ENCODE measurements at places on chromosomes 6 and 20.

DNA sequence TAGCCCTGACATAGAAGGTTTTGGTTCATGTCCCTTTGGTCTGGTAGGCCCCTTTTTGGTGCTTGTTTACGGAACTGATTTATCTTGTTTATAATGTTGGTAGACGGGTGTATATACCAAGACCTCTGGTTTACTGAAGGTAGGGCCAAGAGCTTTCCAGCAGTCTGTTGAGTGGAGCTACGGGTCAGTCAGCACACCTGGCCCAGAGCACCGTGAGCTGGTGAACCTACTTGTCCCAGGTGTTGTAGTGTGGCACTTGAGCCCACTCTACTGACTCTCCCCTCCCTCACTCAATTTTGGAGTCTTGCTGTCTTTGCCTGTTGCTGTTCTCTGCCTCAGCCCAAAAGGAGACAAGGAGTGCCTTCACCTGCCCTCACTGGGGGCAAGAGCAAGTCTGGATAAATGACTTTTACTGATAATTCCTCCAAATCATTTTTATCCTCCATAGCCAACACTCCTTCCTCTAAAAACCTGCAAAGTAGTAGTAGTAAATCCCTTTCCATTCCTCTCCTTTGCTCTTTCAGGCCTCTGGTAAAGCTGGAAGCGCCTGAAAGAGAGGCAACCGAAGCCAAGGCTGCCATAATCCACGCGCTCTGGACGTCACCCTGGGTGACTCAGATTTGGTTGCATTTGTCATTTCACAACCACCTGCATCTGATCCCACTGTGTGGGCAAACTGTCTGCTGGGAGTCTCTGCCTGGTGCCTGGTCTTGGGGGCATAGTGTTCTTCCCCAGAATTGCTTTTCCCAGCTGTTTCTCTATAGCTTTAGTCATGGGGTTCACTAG is 22.2 kb downstream of the RREB1 start:
- DNase-seq: no peak

- peak; percentile 9 for DNase-seq
Measured at GRCh38 chr20:49712996-49713752, 504 bp downstream of the B4GALT5 start.

DNA sequence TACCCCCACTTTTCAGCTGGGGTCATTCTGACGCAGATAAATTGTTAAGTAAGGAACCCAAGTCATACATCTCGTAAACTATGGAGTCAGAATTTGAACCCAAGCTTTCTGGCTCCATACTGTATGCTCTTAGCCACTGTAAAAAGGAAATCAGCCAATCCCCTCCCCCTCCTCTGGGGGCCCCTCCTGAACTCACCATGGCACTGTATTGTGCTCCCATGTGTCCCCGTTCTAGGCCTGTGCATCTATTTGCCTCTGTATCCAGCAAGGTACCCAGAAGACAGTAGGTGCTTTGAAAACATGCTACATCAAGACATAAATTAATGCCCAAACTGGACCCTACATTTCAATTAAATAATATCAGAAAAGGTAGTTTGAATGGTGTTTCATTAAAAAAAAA is 98.5 kb downstream of the PREP start:
- no peak for DNase-seq

DNA sequence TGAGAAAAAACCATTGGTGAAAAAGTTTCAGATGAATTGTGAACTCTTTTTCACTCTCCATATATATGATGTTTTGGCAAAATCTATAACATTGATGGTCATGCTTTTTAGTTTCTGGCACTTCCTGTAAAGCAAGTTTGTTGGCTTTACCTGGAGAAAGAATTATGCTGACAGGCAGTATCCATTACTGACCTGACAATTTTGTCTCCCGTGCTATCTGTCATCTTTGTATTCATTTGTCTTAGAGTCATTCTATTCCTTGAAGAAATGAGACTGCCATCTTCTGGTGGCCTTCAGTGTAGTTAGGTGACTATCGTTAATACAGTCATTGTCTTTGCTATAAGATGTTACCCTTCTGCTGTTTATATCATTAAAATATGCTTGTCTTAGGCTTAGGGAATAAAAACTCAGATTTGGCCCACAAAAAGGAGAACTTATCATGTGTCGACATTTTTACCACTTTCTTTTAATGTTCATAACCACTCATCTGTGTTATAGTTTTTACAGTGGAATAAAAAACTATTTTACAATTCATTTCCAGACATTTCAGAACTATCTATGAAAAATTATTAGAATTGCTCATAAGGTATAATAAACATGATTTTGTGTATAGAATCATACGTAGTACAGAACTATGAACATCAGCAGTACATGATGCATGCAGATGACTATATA is 707.0 kb downstream of the EPM2A start:
- no peak for DNase-seq

DNA sequence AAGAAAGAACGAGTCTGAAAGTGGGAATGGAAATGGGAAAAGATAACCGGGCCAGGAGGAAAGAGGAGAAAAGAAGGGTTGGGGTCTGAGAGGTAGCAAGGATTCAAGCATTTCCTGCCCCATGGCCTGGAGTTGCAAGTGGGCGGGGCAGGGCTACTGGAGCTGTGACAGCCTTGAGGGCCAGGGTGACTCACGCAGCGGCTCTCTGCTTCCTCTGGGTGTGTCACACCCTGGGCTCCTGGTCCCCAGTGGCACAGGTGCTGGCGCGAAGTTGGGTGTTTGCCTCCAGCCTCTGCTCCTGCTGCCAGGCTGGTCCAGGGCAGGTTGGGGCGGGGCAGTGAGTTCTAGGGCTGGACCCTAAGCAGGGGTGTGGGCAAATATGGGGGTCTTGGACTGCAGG is 3.3 kb upstream of the ULBP3 start:
- no peak for DNase-seq

Data from effector CD8-positive, alpha-beta T cell (primary cell).